ENCODE measurements at places on chromosomes 3 and 15.

GRCh38 chr3:127237835-127238234 is 44.9 kb downstream of the PRR23E start:
- DNase-seq, result no peak

- DNase-seq, result no peak
Observed at GRCh38 chr3:180909369-180910127, 2.9 kb upstream of the FXR1 start.

DNA sequence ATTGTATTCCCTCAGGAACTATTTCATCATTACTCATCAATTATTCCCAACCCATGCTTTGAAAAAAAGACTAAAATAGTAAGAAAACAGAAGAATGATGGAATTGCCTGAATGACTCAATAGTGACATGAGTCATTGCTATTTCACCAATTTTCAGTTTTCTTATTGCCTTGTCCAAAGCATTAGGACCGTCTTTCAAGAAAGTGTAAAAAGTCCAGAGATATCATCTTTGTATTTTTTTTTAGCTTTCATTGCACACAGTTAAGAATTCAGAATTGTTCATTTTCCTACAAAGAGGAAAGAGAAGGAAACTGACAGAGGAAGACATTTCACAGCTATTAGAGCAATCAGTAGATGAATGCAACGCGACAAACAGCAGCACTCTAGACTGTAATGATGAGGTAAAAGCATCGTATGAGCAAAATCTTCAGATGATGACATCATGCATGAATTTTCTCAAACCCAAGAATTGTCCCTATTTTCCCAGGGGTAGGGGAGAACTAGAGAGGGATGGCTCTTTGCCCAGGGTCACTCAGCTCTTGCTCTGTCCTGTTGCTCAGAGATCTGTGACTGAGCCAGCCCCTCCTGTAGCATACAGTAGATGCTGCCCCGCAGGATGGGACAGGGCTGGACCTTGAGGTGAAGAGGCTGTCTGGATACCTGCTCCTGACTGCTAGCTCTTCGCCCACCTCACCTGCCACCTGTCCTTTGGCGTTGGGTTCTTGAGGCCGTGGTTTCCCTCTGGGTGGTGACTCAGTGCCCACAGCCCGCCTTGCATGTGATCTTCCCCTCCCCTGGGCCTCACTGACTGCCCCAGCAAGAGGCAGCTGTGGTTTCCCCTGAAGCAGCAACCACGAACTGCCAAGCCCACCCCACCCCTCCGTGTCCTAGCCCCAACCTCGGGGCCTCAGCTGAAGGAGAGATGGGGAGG is 84.8 kb downstream of the PPCDC start:
- DNase-seq, result no peak

- no peak for DNase-seq
Observed at GRCh38 chr3:54771050-54771449, 156.8 kb downstream of the LRTM1 start.

GRCh38 chr15:64905119-64905831 is 6.4 kb upstream of the ANKDD1A start:
- DNase-seq, result no peak

DNA sequence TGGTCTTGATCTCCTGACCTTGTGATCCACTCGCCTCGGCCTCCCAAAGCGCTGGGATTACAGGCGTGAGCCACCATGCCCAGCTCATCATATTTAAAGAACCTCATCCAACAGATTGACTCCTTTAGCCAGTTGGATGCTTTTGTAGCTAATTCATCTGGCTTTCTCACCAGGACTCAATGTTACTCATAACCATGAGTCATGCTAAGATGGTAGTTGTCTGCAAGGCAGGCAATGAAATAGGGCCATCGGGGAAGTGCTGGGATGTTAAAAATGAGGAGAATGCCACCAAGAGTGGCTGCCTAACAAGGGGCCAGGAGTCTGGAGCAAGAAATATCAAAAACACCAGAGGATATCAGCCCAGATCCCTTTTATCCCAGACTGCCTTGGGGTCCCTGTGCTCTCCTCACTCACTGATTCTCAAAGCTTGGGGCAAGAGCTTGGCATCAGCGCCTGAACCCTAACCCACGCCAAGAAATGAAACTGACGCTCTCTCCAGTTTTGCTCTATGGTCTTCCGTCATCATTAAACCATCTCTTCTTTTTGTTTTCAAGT is 7.4 kb upstream of the PCOLCE2 start:
- DNase-seq, result no peak

DNA sequence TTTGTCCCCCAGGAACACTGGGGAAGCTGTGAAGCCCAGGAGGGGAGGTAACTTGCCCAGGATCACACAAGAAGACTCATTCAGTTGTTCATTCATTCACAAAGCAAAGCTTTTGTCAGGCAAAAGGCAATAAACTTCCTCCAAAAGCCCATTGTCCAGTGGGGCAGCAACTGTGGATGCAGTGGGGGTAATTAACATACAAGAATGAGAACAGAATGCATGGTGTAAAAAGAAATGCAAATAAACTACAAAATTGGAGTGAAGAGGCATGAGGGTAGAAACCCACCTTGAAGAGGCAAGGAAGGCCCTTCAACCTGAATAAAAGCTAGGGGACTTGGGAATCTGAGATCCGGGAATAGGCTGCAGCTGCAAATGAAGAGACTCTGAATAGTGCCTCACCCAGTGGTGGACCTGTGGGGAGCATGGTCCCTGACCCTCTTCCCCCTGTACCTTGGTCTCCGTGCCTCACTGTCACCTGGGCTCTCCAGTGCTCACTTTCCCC is 363.6 kb downstream of the CLSTN2 start:
- no peak for DNase-seq

Data from NCI-H187 (cell line).